NCI-H2081 (cell line): ENCODE measurements at places on chromosomes 4 and X.

DNA sequence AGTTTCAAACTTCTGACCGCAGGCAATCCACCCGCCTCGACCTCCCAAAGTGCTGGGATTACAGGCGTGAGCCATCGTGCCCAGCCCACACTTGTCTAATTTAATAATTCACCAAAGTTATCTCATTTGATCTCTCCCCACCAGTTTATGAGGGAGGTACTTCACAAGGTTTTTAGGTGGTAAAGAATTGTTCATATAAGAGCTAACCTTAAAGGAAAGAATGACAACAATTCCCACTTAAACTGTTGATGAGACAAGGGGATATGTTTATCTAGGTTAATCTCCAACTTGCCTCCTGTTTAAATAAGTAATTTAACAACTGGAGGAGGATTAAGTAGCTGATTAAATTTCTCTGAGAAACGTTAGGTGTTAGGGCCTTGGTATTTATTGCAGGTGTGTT, 117.6 kb upstream of the CBLL2 start:
- DNase-seq, result no peak

- DNase-seq, result no peak
Observed at GRCh38 chr4:78899302-78899701, 39.9 kb downstream of the PAQR3 start.

GRCh38 chr4:175034986-175035705, 117.0 kb downstream of the ADAM29 start:
- no peak for DNase-seq

DNA sequence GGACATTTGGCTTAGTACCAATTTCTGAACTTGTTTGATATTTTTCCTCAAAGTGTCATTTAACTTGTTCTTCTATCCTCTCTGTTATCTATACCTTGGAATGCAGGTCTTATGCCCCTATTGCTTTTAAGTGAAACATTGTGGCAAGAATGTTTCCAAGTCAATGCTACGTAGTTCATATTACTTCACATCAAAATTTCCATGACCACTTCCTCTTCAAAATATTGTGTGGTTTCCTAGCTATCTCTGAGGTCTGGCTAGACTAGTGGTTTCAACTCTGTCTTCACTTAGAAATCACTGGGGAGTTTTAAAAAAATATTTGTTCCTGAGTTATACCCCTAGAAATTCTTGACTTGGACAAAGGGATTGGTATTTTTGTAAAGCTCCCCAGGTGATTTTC, 20.2 kb upstream of the RASGEF1B start:
- DNase-seq, result no peak

GRCh38 chr4:146342600-146343192, 128.4 kb downstream of the REELD1 start:
- DNase-seq, result peak; percentile 18

DNA sequence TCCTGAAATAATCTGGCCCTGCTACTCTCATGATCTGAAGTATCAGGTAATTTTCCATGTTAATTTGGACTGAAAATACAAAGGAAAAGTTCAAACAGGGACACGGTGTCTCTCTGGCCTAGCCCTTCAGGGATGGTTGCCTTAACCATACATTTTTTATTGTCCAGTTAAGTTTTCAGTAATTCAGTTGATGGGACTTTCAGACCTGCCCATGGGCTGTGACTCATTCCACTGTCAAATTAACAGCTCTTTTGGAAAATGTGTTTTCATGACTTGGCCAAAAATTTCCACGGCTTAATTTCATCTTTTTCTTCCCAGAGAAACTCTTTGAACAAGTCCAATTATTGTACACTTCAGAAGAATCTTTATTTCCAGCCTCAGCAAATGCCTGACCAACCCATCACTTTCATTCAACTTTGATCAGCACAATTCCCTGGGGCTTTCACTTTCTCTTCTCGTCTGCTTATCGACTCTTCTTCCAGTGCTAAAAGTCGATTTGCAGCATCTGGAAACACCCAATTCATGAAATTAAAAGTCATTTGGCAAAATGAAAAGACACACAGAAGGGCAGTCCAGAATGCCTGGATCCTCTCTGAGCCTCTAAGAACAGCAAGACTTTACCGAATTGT, 293.9 kb downstream of the RAB28 start:
- DNase-seq, result no peak

DNA sequence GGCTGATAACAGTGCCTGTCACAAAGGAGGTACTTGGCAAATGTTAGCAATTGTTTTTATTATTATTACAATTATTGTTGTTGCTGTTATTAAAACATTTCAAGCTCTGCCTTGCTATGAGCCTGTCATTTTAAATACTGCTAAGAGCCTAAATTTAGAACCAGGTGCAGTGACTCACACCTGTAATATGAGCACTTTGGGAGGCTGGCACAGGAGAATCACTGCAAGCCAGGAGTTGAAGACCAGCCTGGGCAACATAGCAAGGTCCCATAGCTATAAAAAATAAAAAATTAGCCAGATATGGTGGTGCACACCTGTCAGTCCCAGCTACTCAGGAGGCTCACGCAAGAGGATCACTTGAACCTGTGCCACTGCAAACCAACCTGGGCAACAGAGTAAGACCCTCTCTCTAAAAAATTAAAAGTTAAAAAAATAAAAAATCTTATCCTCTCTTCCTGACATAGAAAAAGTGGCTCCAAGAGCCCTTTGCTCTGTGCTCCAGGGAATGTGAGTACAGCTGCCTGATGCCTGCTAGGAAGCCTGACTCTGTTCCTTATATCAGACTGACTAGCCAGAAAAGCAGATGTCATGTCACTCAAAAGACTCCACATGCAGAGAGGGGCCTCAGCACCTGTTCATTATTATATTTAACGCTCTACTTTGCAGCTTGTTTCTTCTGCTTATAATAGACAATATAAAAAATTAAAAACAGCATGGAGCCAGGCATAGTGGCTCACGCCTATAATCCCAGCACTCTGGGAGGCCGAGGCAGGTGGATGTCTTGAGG, 234.0 kb downstream of the OPHN1 start:
- DNase-seq, result no peak

- peak; percentile 83 for DNase-seq
Observed at GRCh38 chr4:66034262-66034661, 364.0 kb upstream of the EPHA5 start.

GRCh38 chr4:23837371-23837770, 52.5 kb downstream of the PPARGC1A start:
- DNase-seq, result no peak

DNA sequence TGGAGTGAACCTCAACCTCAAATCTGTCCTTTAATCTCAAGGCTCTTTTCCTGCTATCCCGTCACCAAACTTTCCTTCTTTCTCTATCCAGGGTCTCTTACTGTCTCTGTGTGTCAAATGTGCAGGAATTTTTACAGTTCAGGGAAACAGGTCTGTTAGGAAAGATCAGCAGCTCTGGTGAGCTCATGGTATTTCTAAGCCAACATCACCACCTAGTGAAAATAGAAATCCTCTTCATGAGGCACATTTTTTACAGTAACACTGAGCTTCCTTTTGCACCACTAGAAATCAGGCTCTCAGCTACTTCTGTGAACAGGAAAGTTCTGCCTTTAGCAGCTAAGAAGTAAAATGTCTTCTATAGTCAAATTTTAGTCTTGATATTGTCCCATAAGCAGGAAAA, 39.6 kb downstream of the NUDT11 start:
- DNase-seq, result no peak

- no peak for DNase-seq
Observed at GRCh38 chr4:83862471-83862870, 326.6 kb downstream of the GPAT3 start.

DNA sequence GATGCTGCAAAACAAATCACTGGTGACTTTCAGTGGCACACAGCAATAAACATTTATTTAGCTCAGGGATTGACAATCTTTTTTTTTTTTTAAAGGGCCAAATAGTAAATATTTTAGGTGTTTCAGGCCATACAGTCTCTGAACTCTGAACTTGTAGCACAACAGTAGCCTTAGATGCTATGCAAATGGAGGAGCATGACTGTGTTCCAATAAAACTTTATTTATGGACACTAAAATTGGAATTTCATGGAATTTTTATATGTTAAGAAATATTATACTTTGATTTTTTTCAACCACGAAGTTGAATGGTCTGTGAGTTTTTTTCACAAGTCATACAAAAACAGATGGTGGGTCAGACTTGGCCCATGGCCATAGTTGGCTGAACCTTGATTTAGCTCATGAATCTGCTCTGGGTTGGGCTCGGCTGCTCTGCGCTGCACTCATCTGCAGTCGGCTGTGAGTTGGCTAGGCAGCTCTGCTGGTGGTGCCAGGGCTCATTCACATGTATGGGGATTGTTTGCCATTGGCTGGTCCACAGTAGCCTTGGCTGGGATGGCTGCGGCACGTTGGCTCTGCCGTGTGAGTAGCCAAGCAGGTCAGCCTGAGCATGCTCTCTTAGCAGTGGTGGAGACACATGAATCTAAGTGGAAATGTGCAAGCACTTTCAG, 231.7 kb upstream of the PGRMC2 start:
- no peak for DNase-seq

GRCh38 chr4:76016393-76016792, 6.9 kb downstream of the CXCL10 start:
- DNase-seq, result no peak

GRCh38 chr4:54322818-54323417, 93.8 kb downstream of the PDGFRA start:
- peak; percentile 81 for DNase-seq

- DNase-seq, result no peak
Observed at GRCh38 chr4:53545942-53546581, 45.2 kb downstream of the LNX1 start.

GRCh38 chrX:10744007-10744406, 123.6 kb upstream of the MID1 start:
- DNase-seq, result no peak

- no peak for DNase-seq
Observed at GRCh38 chr4:109908731-109909130, 4.0 kb upstream of the EGF start.
